ENCODE measurements at places on chromosomes 2 and 18.

DNA sequence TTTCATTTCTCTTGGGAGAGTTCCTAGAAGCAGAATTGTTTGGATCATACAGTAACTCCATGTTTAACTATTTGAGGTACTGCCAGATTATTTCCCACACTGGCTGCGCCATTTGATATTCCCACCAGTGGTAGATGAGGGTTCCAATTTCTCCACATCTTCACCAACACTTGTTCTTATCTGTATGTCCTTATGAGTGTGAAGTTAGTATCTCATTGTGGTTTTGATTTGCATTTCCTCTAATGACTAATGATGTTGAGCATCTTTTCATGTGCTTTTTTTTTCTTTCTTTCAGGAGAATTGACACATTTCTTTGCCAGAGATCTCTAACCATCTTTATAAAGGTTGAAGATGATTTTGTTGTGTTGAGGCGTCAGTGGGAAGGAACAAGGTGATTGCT, 4.1 kb upstream of the MGAT5 start:
- no peak for DNase-seq

- no peak for DNase-seq
These were observed 12.3 kb downstream of the GPR55 start for GRCh38 chr2:230912724-230913123.

- DNase-seq, result no peak
These were observed 12.3 kb upstream of the CPS1 start for GRCh38 chr2:210544007-210544590.

DNA sequence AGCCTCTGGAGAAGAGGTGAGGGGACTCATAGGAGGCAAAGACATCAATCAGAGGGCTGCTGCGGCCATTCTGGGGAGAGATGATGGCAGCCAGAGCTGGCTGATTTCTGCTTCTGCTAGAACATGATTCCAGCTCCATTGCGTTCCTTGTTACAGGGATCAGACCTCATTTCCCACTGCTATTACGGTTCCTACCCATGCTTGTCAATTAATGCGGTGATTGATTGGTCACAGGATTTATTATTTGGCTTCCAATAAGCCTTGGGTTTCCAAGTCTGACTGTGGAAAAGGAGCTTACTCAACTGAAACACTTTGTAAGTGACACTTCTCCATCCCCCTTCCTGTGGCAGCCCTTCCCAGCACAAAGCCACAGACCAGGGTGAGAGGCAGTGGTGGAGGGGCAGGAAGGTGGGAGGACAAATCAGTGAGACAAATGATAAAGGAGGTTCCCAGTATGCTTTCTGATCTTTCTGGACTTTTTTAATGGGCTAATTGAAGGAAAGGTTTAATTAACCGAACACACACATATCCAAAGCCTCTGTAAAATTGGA, 26.8 kb upstream of the CTLA4 start:
- DNase-seq, result no peak

GRCh38 chr2:152407204-152407721, 72.3 kb downstream of the FMNL2 start:
- no peak for DNase-seq

- no peak for DNase-seq
These were observed 81.3 kb downstream of the TGFA start for GRCh38 chr2:70472221-70472890.

- no peak for DNase-seq
These were observed 200.4 kb downstream of the CTNNA2 start for GRCh38 chr2:79713131-79713785.

GRCh38 chr2:28329184-28329583, 63.5 kb upstream of the FOSL2 start:
- DNase-seq, result no peak

DNA sequence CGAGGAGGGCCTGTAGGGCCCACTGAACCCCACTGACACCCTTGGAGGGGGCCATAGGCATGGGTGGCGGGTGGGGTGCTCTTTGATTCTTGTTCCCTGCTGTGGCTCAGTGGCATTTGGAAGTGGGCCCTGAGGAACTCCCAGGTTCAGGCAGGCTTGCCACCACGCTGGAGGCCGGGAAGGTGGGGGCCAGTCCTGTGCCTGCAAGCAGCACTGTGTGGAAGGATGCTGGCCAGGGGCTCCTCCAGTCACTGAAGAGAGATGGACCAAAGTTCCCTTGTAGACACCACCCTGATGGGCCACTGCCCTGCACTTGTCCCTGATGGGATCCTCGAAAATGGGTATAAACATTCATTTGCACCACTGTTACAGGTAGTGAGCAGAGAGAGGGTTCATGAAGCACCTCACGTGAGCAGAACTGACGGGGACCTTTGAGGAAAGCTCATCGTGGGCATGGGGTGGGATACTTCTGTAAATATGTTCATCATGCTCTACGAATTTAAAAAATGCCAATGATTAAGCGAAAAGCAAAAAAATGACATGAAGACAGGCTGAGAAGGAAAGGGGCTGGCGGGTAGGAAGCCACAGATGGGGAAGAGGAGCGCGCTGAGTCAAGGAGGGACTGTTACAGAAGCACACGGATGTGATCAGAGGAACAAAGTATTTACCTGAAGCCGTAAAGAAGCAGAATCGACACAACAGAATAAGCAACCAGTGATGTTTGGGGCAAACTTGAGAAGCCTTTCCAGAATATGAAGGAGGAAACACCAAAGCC, 45.2 kb upstream of the ASB1 start:
- no peak for DNase-seq

- no peak for DNase-seq
These were observed 208.2 kb upstream of the ARL4C start for GRCh38 chr2:234705108-234705507.

DNA sequence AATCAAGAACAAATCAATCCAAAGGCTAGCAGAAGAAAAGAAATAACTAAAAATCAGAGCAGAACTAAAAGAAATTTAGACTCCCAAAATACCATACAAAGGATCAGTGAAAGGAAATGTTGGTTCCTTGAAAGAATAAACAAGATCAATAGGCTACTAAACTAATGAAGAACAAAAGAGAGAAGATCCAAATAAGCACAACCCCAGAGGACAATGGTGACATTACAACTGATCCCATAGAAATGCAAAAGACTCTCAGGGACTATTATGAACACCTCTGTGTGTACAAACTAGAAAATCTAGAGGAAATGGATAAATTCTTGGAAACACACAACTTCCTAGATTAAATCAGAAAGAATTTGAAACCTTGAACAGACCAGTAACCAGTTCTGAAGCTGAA, 1186.9 kb downstream of the LRP1B start:
- no peak for DNase-seq

DNA sequence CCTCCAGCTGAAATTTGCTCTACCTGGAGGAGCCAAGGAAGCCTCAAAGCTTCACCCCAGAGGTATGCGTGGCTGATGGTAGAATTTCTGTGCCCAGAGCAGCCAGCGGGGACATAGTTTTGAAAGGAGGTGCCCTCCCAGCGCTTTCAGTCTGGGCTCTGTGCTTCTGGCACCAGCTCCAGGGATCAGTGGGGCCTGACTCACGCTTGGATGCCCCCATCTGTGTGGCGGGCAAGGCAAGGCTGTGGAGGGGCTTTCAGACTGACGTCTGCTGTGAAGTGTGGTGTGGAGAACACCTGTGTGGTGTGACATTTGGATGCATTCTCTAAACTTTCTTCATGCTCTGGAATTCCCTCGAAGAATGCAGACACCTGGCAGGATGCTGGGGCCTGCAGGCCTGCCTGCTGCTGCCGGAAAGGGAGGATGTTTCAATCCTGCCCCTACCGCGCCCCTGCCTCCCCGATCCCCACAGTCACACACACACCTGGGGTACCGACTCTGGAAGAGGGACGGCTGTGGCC, 84.1 kb downstream of the CTIF start:
- no peak for DNase-seq

DNA sequence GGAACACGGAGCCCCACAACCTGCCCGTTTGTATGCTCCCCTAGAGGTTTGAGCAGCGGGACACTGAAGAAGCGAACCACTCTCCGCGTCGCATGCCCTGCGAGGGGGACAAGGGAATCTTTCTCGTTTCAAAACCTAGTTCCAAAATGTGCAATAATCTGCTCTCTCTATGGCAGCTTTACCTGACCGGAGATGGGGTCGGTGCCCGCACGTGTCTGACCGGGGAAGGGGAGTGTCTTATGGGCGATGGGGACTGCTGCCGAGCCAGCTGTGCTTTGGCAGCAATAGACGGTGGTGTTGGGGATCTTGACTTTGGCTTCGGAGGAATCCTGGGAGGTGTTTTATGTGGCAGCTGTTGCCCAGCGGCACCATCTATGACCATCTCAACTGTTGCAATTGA, 7.9 kb downstream of the TTN start:
- no peak for DNase-seq

GRCh38 chr18:75714766-75715165, 287.3 kb upstream of the SMIM21 start:
- no peak for DNase-seq

DNA sequence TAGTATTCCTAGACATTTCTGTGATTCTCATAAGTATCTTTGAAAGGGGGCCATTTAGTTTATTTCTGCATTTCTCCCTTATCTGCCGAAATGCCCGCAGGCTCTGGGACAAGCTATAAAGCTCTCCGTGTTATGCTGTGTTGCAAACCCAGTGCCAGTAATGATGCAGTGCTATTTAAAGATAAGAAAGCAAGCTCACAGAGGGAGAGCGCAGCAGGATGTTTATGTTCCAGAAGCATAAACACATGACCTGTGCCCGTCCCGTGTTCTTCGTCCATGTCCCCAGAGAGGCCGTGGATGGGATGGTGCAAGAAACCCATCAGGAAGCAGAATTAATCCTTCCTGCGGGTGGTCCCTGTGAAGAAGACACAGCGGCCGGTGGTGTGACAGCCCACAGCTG, 99.4 kb downstream of the NEDD4L start:
- DNase-seq, result no peak

DNA sequence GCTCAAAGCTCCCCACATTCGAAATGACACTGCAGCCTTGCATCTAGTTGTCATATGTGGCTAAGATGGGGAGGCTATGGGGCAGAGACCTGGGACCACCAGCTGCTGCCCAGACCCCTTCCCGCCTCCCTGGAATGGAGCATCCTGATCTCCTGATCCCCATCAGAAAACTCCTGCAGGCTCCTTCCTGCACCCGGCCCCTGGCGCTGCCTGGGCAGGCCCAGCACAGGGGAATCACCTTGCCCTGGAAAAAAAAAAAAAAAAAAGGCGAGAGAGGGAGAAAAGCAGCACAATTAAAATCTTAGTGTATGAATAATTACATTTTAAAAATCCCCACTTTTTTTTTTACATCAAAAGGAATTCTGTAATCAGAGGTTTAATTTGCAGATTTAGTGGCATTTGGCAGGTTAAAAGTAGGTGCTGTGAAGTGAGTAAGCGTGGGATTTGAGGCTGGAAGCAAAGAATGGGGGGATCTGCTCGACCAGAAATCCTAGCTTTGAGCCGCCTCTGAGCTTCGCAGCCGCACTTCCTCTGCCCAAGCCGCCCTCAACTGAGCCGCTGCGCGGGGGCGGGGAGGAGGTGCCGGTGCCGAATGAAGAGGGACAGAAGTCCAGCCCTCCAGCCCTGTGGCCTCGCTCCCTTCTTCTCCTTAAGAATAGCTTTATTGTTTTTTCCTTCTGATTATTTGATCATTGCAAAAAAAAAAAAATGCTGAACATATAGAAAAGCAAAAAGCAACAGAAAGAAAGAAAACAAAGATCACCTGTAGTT, 30.0 kb downstream of the THNSL2 start:
- no peak for DNase-seq

DNA sequence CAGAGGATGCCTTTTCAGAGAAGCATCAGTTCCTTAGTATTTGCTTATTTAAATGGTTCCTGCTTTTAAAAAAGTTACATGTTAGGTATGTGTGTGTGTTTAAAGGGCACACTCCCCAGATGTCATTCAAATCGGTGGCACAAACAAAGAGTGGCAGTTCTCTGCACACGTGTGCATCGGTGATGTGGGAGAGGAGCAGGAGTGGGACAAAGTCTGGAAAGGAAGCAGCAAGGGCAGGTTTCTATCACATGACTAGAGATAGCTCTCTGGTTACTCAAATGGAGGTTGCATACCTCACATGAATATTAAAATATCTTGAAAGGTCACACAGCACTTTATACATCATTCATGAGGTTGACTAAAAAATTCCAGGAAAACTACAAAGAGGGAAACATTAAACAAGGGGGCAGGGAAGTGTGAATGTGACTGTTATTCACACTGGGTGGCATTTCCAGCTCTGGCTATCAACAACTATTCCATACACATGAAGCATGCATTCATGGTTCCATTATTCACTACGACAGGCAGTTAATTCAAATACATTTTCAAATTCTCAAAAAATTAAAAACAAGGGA, 64.7 kb downstream of the SEPTIN10 start:
- DNase-seq, result no peak

- DNase-seq, result no peak
These were observed 122.9 kb downstream of the GLI2 start for GRCh38 chr2:120858361-120859106.

DNA sequence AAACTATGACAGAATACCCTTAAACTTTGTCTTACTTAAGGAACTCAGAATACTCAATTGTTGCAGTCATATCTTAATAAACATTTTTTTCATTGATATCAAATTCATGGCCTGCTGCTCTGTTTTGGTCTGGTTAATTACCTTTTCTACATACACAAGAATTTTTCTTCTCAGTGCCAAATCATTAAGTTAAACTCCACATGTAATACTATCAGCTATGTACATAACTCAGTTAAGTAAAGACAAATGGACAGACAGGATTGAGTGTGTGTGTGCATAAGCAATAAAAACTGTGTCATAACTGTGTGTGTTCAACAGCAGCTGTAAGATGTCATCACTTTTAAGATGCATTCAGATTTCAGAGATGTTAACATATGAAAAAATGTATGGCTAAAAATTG, 34.4 kb downstream of the VRK2 start:
- no peak for DNase-seq

DNA sequence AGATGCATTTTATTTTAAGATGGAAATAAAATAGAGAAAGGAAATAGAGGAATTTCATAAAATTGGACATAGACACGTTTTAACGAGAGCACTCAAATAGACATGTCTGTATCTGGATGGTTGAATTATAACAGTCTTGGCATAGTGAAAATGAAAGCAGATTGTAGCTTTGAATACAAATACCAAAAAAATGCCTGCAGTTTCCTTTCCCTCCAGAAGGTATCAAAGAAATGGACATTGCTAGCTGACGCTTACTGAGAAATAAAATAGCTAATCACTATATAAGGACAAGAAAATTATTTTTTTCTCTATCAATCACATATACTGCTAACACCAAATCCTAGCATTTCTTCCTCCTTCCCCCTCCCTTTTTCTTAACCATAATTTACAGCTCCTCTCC, 11.4 kb upstream of the MAPRE2 start:
- DNase-seq, result no peak

- DNase-seq, result no peak
These were observed 352.8 kb upstream of the KCNH7 start for GRCh38 chr2:163191372-163191771.

GRCh38 chr2:196220671-196221070, 49.3 kb upstream of the STK17B start:
- DNase-seq, result no peak
